ENCODE measurements at places on chromosomes 2 and 18.
A peak's percentile ranks its signal among the peaks of the same experiment; 100 is the strongest.

DNA sequence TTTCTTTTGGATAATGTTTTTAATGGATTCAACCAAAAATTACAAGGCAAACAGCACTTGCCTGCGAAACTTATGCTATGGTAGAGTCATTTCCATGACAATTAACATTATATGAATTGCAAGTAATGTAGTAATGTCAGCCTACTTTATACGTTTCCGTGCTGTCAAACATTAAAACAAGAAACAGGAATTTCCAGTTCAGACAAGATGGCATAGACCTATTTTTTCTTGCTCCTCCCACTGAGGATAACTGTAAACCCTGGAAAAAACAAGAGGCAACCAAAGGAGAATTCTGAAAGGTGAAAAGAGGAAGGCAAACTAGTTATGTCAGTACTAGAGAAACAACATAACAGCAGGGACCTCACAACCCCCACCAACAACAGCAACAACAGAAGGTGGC is 170.7 kb downstream of the DIS3L2 start:
- DNase-seq, result no peak

- DNase-seq, result no peak
Measured at GRCh38 chr18:10164271-10165071, 250.7 kb downstream of the VAPA start.

- DNase-seq, result peak; percentile 18
Measured at GRCh38 chr18:37006742-37007141, 177.8 kb downstream of the KIAA1328 start.

DNA sequence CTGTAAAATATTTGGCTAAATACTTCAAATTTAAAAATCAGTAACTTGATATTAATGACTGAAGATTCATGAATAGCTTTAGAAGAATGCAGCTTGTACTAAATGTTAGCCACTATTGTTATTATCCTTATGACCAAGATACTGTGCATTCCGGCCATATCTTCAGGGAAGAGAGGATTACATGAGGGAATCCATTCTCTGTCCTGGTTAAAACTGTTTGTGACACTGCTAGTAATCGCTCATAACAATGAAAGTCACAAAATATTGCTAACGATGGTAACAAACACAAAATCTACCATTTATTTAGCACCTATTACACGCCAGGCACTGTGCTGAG is 217.7 kb downstream of the PRKCE start:
- DNase-seq, result no peak

- peak; percentile 17 for DNase-seq
Measured at GRCh38 chr2:8790739-8791162, 46.7 kb downstream of the KIDINS220 start.

- no peak for DNase-seq
Measured at GRCh38 chr2:236970656-236971010, 115.1 kb upstream of the COPS8 start.

- no peak for DNase-seq
Measured at GRCh38 chr2:78201064-78201575, 678.9 kb upstream of the LRRTM4 start.

- peak; percentile 45 for DNase-seq
Measured at GRCh38 chr18:22169889-22170420, 566 bp downstream of the GATA6 start.

GRCh38 chr2:16693854-16694253 is 28.2 kb upstream of the CYRIA start:
- no peak for DNase-seq

DNA sequence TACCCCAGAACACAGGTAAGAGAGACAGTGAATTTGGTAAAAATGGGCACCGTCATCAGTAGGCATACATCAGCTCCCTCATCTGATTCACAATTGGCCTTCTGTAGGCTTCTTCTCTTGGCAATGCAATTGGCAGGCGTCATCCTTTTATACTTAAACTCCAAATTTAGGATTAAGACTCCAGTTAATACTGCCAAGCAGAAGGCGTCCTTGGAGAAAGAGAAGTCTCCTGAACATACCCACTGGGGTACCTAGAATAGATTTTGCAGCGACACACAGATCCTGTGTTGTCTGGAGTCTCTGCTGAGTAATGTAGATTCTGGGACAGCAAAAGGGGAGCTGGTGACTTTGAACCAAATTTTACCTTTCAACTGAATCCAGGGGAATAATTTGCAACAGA is 592 bp upstream of the METAP1D start:
- no peak for DNase-seq

DNA sequence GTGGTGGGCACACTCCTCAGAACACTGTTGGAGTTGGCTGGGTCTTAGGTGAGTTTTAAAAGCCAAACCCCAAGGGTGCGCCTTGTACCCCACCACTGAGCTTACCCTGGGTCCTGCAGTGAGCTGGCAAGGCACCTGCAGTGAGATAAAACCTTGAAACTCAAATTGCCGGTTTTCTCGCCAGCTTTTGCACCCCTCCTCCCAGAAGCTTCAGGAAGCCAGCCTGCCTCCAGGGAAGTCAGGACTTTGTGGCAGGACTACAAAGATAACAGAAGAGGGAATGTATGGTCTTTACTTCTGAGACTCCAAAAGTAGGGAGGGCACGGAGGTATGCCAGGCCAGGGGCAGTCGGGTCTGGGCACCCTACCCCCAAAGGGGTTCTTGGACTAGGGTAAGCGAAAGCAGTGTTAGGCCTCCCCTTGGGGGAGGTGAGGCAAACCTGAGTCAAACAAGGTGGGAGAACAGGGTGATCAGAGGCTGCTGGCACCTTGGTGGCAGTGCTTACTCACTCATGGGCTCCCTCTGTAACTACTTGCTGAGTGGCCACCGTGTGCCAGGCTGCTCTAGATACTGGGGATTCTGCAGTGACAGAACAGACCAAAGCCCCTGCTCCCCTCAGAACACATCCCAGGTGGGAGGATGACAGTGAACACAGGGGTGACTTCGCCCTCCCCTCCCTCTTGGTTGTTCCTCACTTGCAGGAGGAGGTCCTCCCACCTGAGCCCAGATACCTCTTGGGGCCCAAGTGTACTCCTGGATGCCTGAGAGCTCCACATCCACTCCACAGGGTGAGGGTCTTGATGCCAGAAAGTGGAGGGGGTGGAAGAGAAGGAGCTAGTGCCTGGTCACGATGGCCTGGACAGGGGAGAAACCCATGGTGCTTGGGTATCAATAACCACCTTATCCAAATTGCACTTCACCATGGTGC is 69.3 kb upstream of the RGPD5 start:
- no peak for DNase-seq

DNA sequence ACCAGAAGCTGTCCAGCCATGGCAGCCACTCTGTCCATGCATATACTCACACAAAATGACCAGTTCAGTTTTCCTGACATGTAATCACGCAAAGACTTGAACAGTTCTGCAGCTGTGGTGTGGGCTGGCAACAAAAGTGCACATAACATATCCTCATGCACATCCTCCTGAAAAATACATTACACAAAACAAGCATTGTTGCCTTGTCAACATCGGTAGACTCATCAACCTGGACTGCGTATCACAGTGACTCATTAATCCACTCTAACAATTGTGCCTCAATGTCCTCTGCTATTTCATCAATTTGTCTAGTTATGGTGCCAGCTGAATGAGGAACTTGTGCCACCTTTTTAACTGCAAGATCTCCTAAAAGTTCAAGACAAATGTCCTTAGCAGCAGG is 19.5 kb downstream of the RBKS start:
- no peak for DNase-seq

DNA sequence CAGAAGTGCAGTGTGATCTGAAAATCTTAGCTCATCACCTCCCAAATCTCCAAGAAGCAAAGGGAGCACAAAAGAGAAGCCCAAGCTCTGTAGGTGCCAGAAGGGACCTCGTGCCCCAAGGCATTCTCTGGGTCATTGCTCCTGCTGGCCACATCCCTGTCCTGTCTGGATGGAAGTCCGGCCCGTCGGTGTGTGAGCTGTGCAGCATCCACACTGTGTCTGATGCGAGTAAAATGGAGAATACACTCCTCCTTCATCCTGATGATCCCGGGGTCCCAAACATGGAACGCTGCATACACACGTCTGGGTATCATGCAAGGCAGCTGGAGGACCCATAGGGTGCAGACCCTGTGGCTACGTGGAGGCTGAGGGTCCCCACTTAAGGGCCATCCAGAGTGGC is 851.4 kb downstream of the GALR1 start:
- DNase-seq, result no peak

GRCh38 chr18:32308493-32309120 is 118.8 kb downstream of the MEP1B start:
- no peak for DNase-seq

DNA sequence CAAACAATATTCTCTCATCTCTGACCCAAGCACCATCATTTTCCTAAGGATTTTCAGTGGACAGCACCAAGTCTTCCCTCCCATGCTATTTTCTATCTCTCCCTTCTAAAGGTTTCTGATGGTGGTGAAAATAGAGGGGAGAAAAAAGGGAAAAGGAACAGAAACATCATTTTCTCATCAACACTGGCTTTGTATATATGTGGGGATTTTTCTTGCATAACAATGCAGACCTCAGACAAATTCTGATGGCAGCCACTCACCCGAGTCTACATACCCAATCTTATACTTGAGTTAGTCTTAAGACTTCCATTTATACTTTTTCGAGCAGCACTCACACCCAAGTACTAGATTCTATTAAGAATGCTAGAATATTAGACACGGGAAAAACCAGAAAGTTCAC is 95.8 kb downstream of the TMEM163 start:
- DNase-seq, result no peak

DNA sequence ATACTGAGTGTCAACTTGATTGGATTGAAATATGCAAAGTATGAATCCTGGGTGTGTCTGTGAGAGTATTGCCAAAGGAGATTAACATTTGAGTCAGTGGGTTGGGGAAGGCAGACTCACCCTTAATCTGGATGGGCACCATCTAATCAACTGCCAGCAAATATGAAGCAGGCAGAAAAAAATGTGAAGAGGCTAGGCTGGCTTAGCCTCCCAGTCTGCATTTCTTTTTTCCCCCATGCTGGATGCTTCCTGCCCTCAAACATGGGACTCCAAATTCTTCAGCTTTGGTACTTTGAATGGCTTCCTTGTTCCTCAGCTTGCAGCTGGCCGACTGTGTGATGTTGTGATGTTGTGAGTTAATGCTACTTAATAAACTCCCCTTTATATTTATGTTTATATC is 577.4 kb downstream of the CPS1 start:
- no peak for DNase-seq

DNA sequence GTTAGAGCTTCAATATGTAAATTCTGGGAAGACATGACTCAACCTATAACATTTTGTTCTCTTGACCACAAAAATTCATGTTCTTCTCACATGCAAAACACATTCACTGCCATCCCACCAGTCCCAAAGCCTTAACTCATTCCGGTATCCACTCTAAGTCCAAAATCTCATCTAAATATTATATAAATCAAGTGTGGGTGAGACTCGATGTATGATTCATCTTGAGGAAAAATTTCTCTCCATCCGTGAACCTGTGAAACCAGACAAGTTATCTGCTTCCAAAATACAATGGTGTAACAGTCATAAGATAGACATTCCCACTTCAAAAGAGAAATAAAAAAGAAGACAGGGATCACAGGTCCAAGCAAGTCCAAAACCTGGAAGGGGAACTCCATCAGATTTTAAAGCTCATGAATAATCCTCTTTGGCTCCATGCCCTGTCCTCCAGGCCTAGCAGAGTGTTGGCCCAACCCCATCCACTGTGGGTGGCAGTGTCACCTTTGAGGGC is 101.3 kb downstream of the RAD51AP2 start:
- no peak for DNase-seq

DNA sequence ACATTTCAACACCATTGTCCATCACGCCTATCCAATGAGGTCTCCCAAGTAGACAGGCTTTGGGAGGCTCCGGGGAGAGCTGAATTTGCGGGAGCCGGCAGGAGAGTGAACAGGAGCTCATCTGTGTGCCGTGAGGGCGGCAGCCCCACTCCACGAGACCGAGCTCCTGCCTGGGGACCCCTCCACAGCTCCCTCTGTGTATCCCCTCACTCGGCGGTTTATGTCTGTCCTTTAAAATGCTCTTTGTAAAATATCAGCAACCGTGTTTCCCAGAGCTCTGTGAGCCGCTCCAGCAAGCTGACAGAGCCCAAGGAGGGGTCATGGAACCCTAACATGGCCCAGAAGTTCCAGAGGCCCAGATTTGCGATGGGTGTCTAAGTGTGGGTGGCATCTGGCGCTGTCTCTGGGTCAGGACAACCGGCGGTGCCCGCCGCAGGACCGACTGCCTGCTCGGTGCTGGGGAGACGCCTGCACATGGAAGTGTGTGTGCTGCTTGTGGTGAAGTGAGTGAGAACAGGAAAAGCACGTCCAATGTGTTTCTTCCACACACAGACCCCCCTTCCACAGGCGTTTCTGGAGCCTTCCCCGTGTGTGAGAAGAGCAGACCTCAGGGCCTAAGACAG is 34.8 kb downstream of the SLC66A2 start:
- DNase-seq, result peak; percentile 28

DNA sequence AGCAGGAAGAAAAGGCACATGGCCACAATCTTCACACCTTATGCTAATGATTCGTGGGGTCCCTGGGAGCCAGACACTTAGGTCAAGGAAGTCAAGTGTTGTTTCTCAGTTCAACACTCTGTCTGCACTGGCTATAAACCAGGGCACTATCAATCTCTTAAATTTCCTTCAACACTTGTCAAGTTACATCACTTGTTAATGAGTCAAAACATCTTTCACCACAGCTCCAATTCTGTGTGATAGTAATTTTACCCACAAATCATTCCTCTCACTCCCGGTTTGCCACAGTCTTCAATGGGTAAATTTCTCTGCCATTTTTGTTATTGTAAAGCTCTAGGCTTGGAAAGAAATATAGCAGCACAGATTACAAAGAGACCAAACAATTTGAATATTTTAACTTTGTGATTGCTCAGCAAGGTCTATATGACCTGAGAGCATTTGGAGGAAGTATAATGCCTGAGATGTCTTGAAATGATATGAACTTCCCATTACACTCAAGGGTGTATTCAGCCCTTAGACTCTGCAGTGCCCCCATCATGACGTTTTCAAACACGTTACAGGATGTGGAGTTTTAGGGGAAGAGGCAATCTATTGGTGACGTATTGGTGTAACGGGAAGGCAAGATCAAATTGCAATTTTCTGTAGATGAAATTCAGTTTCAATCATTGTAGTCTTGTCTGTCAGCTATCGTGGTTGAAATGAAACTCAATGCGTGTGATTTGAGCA is 78.7 kb downstream of the ICOS start:
- DNase-seq, result no peak

DNA sequence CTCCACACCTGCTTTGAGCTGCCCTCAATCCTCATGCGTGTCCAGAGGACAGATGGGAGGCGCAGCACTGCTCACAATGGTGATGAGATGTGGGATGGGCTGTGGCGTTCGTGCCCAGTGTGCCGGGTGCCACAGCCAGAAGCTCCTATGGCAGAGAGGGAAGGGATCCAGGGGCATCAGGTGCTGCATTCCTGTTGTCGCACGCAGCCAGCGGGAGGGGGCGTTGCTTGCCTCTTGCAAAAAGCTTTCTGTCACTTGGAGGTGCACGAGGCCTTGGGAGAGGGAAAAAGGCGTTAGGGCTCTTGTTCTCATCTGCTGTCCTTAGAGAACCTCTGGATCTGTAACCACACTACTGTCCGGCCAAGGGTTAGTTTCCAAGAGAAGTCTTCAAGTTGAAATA is 29.2 kb upstream of the ALLC start:
- DNase-seq, result no peak

DNA sequence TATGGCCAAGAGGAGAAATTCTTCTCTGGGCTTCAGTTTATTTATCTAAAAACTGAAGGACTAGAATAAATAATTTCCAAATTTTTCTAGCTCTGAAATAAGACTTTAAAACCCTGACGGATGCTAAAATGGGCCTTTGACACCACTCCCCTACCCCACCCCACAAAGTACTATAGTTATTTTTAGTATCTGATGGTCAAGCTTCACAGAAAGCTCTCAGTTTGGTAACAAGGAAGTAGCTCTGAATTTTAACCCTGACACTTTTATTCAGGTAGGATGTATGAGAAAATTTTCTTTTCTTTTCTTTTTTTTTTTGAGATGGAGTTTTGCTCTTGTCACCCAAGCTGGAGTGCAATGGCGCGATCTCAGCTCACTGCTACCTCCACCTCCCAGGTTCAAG is 2.4 kb downstream of the RBKS start:
- DNase-seq, result peak; percentile 10

Measured in GM20000 (cell line).